ENCODE measurements at places on chromosomes 3 and 15.

DNA sequence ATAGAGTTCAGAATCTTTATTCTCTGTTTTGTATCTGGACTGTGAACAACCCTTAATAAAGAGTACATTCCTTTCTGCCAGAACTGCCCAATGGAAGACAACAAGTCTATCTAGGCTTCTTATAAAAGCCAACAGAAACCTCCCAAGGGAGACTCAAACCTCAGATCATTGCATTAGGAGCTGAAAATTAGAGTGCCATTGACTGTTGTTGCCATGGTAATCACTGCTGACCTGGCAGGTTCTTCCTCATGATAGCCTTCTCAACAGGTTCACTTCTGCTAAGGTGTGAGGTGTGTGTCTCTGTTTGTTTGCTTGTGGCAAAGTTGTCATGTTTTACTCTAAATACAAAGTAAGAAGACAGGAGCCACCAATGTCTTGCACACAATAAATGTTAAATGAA lies 79.2 kb downstream of the TMEM108 start:
- no peaks in the 10 kb centered on the region for H3K4me1 ChIP-seq
- no peak overlapping the region for H3K27ac ChIP-seq
- no peak for DNase-seq
- no peaks in the 10 kb centered on the region for H3K27me3 ChIP-seq
- H3K36me3 ChIP-seq = no peaks in the 10 kb centered on the region
- no peak overlapping the region for H3K4me3 ChIP-seq

DNA sequence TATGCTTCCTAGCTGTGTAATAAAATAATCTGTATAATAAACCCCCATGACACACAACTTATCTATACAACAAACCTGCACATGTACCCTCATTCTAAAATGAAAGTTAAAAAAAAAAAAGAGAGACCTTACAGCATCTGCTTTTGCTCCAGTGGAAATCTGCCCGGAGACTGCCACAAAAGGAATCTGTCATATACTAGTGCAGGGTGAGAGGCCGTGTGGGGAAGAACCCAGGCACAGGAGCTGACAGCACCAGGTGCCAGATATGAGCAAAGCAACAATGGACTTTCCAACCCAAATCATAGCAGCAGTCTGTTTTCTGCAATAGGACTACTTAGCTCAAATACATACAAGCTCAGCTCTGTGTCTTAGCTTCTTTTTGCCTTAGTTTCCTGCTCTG lies 346.5 kb downstream of the ROBO1 start:
- H3K27ac ChIP-seq = no peak overlapping the region
- DNase-seq = no peak
- H3K4me1 ChIP-seq = no peaks in the 10 kb centered on the region
- H3K36me3 ChIP-seq = no peaks in the 10 kb centered on the region
- no peaks in the 10 kb centered on the region for H3K27me3 ChIP-seq

GRCh38 chr3:79285380-79285779 lies 482.4 kb downstream of the ROBO1 start:
- DNase-seq = no peak
- H3K4me3 ChIP-seq = no peak overlapping the region
- no peak overlapping the region for H3K27ac ChIP-seq
- no peaks in the 10 kb centered on the region for H3K36me3 ChIP-seq
- no peaks in the 10 kb centered on the region for H3K27me3 ChIP-seq
- H3K4me1 ChIP-seq = no peaks in the 10 kb centered on the region

DNA sequence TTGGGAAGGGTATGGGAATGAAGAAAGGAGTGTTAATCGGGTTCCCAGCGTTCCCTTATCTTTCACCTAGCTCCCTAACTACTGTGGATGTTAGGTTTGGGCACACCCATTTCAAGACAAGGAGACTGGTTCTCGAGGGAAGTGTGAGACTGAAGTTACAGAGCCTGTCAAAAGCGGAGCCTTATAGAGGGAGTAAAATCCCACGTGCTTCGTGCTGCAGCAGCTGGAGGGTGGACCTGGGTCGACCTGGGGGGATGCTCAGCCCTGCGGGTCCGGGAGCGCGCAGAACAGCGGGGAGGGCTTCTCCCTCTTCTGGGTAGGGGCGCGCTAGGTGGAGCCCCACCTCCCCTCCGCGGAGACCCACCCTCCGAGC lies 314 bp upstream of the TMED3 start:
- H3K27ac ChIP-seq = no peak overlapping the region
- peak overlapping the region; percentile 93 for H3K4me3 ChIP-seq
- peaks cover 1% of the 10 kb centered on the region for H3K36me3 ChIP-seq
- no peak for DNase-seq
- H3K4me1 ChIP-seq = peaks cover 4% of the 10 kb centered on the region
- H3K27me3 ChIP-seq = no peaks in the 10 kb centered on the region

GRCh38 chr3:120596116-120596852 lies at the start of gene NDUFB4:
NDUFB4 (plus strand) TSS chr3:120596336; CDS start chr3:120596360, 24 bp downstream.
- H3K4me3 ChIP-seq = peak within 1 kb of the TSS; percentile 83
- peak; percentile 99 for DNase-seq
- H3K36me3 ChIP-seq = peaks cover 6% of the 10 kb centered on the region
- H3K4me1 ChIP-seq = peaks cover 14% of the 10 kb centered on the region
- peak within 1 kb of the TSS; percentile 84 for H3K27ac ChIP-seq
- H3K27me3 ChIP-seq = no peaks in the 10 kb centered on the region

GRCh38 chr3:12286927-12287726 lies 1.7 kb upstream of the PPARG start:
- no peaks in the 10 kb centered on the region for H3K4me1 ChIP-seq
- no peak for DNase-seq
- no peaks in the 10 kb centered on the region for H3K36me3 ChIP-seq
- H3K27ac ChIP-seq = no peak overlapping the region
- peaks cover 4% of the 10 kb centered on the region for H3K27me3 ChIP-seq

GRCh38 chr15:98123297-98123696 lies 162.8 kb downstream of the ARRDC4 start:
- no peak overlapping the region for H3K27ac ChIP-seq
- no peaks in the 10 kb centered on the region for H3K27me3 ChIP-seq

- no peak overlapping the region for H3K4me3 ChIP-seq
- DNase-seq = peak; percentile 71
- no peak overlapping the region for H3K27ac ChIP-seq
- H3K36me3 ChIP-seq = no peaks in the 10 kb centered on the region
- H3K4me1 ChIP-seq = no peaks in the 10 kb centered on the region
These were observed 51.0 kb downstream of the ZDHHC19 start for GRCh38 chr3:196159952-196160804.

GRCh38 chr15:37995461-37996347 lies 61.3 kb downstream of the TMCO5A start:
- peak; percentile 70 for DNase-seq
- H3K4me1 ChIP-seq = no peaks in the 10 kb centered on the region
- no peaks in the 10 kb centered on the region for H3K27me3 ChIP-seq
- H3K36me3 ChIP-seq = no peaks in the 10 kb centered on the region
- H3K27ac ChIP-seq = no peak overlapping the region

- no peak overlapping the region for H3K27ac ChIP-seq
- no peaks in the 10 kb centered on the region for H3K4me1 ChIP-seq
- H3K4me3 ChIP-seq = no peak overlapping the region
- H3K36me3 ChIP-seq = no peaks in the 10 kb centered on the region
- no peaks in the 10 kb centered on the region for H3K27me3 ChIP-seq
These were observed 116.4 kb upstream of the RAD18 start for GRCh38 chr3:9079676-9080075.

DNA sequence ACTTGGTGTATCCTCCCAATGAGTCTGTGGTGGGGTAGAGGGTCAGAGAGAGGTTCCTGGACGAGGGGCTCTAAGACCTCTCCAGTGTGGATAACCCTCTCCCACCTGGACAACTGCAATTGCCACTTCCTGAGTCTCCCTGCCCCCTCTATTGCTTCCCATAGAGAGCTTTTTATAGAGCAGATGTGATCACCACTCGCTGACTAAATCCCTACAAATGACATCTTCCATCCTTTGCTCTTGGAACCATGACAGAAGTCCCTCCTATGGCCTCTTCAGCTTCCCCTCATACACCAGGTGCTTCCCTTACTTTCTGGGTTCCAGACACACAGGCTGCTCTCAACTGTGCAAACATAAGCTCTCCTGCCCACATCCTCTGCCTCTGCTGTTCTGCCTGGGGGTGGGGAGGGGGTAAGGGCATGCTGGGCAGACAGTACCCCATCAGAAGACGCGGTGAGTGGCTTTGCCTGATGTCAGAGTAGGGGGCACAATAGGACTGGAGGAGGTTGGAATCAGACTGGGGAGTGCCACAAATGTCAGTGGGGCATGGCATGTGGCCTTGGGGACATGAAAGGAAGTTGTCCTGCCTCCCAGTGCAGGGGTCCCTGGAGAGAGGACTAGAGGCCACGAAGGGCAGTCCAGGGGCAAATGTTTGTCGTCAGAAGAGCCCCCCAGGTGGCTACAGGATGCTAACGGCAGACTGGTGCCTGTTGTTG lies 15.2 kb downstream of the ITIH3 start:
- no peak overlapping the region for H3K4me3 ChIP-seq
- no peaks in the 10 kb centered on the region for H3K36me3 ChIP-seq
- no peak overlapping the region for H3K27ac ChIP-seq
- H3K27me3 ChIP-seq = no peaks in the 10 kb centered on the region
- DNase-seq = no peak
- H3K4me1 ChIP-seq = no peaks in the 10 kb centered on the region

DNA sequence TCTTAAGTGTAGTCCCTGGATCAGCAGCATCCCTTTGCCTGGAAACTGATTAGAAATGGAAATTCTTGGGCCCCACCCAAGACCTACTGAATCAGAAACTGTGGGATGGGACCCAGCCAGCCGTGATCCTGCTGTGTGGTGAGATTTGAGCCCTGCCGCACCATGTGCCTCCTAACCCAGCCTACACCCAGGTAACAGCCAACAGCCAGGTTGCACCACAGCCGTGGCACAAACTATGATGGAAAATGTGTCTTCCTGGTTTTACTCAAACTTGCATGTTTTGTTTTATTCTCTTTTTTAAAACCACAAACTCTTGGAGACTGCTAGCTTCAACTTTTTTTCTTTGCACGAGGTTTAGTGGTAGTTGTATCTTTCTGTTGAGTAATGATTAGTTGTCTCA lies 2.6 kb downstream of the LIMD1 start:
- peaks cover 27% of the 10 kb centered on the region for H3K4me1 ChIP-seq
- no peaks in the 10 kb centered on the region for H3K27me3 ChIP-seq
- DNase-seq = no peak
- peak overlapping the region; percentile 89 for H3K4me3 ChIP-seq

DNA sequence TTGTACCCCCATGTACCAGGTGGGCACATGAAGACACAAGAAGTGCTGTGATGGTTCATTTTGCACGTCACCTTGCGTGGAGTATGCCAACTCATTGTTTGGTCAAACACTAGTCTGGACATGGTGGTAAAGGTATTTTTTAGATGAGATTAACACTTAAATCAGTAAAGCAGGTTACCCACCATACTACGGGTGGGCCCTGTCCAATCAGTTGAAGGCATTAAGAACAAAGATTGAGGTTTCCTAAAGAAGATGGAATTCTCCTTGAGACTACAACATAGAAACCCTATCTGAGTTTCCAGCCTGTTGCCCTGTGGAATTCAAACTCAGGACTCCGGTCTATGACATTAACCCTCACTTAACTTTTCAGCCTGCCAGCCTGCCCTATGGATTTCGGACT lies 118.4 kb downstream of the RPLP1 start:
- no peak overlapping the region for H3K4me3 ChIP-seq
- no peaks in the 10 kb centered on the region for H3K27me3 ChIP-seq
- DNase-seq = no peak

DNA sequence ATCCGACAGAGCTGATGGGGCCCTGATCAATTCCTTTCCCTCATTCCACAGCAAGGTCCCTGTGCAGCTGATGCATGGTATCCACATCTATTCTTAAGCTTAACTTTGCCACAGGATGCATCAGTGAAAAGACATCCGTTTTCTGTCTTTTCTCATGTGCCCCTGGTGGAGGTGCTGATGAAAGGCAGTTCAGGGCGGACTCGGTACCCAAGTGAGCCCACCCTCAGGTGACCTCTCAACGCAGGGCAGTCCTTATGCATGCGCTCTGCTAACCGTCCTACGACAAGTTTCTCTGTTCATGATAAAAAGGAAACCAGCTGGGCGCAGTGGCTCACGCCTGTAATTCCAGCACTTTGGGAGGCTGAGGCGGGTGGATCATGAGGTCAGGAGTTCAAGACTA lies 251.4 kb downstream of the ADAMTS17 start:
- H3K36me3 ChIP-seq = no peaks in the 10 kb centered on the region
- H3K4me3 ChIP-seq = no peak overlapping the region
- 0 out of 2 replicates have a peak, but pooled peaks cover 3% of the 10 kb centered on the region for H3K4me1 ChIP-seq
- H3K27me3 ChIP-seq = no peaks in the 10 kb centered on the region
- no peak for DNase-seq

- peak; percentile 81 for DNase-seq
- H3K4me1 ChIP-seq = 0 out of 2 replicates have a peak, but pooled peaks cover 7% of the 10 kb centered on the region
- no peaks in the 10 kb centered on the region for H3K36me3 ChIP-seq
- peak within 1 kb of the TSS; percentile 21 for H3K27ac ChIP-seq
- H3K27me3 ChIP-seq = no peaks in the 10 kb centered on the region
These were observed at the start of gene SPESP1 for GRCh38 chr15:68930268-68931022. SPESP1 (plus strand) TSS chr15:68930525; CDS start chr15:68930654, 129 bp downstream.

DNA sequence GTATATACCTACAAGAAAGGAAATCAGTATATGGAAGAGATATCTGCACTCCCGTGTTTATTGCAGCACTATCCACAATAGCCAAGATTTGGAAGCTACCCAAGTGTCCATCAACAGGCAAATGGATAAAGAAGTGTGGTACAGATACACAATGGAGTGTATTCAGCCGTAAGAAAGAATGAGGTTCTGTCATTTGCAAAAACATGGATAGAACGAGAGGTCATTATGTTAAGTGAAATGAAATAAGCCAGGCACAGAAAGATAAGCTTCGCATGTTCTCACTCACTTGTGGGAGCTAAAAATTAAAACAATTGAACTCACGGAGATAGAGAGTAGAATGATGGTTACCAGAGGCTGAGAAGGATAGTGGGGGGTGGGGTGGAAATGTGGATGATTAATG lies 53.1 kb downstream of the FAM81A start:
- H3K36me3 ChIP-seq = no peaks in the 10 kb centered on the region
- no peaks in the 10 kb centered on the region for H3K4me1 ChIP-seq
- no peaks in the 10 kb centered on the region for H3K27me3 ChIP-seq
- no peak overlapping the region for H3K4me3 ChIP-seq
- H3K27ac ChIP-seq = no peak overlapping the region
- DNase-seq = no peak

DNA sequence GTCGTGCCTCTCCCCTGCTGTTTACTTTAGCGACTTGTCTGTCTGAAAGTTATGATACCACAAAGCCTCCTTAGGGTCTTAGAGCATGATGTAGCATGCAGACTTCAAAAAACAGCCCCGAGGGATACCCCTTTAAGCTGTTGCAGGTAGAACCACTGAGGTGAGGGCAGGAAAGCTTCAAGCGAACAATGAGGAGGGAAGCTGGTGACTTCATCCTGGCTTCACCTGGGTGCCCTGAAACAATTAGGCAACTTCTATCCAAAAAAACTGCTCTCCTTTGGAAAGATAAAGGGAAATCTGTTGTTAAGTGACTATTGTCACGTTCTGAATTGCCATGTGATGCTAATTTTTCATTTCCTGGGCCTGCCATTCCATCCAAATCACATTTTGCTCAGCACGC lies 231.6 kb downstream of the SOX2 start:
- no peaks in the 10 kb centered on the region for H3K27me3 ChIP-seq
- H3K36me3 ChIP-seq = no peaks in the 10 kb centered on the region
- H3K4me3 ChIP-seq = no peak overlapping the region
- peak overlapping the region; percentile 63 for H3K27ac ChIP-seq
- peaks cover 36% of the 10 kb centered on the region for H3K4me1 ChIP-seq
